ENCODE measurements at places on chromosomes 12 and 14.

- no peak for DNase-seq
These were observed 161.3 kb upstream of the BMP4 start for GRCh38 chr14:54117924-54118323.

- no peak for DNase-seq
These were observed 364.8 kb downstream of the NELL2 start for GRCh38 chr12:44511289-44511688.

DNA sequence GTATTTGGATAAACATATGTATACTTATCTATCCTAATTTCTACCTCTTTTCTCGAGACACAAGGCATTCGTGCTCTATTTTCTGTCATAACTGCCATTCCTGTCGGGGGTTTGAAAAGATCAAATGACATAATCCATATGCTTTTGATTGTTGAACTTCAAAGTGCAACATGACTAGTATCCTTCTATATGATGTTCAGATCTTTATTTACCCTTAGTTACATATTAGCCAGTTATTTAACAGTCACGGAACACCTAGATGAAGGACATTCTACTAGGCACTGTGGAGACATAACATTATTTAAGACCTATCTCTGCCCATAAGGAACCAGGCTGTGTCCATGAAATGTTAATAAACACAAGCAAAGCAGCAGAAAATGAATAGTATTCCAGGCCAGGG is 11.2 kb upstream of the GRIN2B start:
- DNase-seq: no peak

DNA sequence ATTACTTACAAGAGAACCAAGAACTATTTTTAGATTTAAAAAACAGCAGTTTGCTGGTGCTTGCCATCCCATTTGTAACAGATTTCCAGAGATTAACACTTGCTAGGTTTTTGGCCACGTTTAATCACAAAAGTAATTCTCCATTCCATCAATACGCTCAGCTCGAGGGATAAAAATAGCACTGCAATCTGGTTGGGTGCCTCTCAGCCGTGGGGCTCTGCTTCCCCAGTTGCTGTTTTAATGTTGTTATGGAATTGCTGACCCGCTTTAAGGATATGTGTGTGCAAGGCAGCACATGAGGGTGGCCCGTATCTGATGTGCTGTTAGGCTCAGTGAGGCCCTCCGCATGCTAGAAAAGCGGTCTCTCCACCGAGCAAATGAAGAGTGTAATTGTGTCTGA is 222.2 kb upstream of the TMEM260 start:
- no peak for DNase-seq

All from stimulated activated CD4-positive, alpha-beta T cell treated with anti-CD3 and anti-CD28 coated beads, TNF-alpha, amount 100 ng/mL, for 24 hours (primary cell).